Skin of body (tissue), 3 donors: ENCODE measurements at places on chromosomes 13 and 19. TPM values are rescaled to one million over a fixed set of nuclear protein-coding genes. Genes with fewer than 3 reads are reported as not detected.

GRCh38 chr19:2616741-2617392 lies 85.6 kb downstream of the GNG7 start:
- DNase-seq = no peak

Gene CRTC1
- total RNA-seq = 3.2 TPM

DNA sequence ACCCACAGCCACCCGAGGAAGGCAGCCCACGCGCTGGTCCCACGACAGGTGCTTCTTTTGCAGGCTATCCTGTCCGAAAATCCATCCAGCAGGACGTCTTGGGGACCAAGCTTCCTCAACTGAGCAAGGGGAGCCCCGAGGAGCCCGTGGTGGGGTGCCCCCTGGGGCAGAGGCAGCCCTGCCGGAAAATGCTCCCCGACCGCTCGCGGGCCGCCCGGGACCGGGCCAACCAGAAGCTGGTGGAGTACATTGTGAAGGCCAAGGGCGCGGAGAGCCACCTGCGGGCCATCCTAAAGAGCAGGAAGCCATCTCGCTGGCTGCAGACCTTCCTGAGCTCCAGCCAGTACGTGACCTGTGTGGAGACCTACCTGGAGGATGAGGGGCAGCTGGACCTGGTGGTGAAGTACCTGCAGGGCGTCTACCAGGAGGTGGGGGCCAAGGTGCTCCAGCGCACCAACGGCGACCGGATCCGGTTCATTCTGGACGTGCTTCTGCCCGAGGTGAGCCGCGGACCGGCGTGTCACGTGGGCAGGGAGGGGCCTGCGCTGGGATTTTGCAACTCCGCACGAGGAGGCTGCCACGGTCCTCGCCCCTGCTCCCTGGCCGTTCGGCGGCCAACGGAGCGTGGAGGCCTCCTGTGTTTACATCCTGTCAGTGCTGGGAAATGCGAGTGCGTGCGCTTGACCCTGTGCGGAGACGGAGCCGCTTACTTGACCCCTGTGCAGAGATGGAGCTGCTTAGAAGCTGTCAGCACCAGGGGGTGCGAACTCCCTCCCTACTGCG lies 12.9 kb upstream of the NDUFS7 start:
- no peak for DNase-seq

Gene ZNF224
- 35.8 TPM for total RNA-seq

GRCh38 chr19:17160908-17161307 lies 54.2 kb upstream of the USE1 start:
- DNase-seq = no peak

Gene ZNF254
- total RNA-seq = 42.9 TPM

Gene ZNF565
- total RNA-seq = 8.2 TPM

Gene BCAM
- total RNA-seq = 50.4 TPM

Gene ARRDC2
- 10.7 TPM for total RNA-seq

DNA sequence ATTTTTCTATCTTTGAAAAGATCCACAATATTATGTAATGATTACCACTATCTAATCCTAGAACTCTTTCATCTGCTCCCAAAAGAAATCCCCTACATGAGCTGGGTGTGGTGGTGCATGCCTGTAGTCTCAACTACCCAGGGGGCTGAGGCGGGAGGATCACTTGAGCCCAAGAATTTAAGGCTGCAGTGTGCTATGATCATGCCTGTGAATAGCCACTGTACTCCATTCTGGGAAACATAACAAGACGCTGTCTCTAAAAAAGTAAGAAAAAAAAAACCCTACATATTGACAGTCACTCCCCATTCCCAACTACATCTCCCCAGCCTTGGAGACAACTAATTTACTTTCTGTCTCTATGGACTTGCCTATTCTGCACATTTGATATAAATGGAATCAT lies 1.1 kb upstream of the ZNF226 start:
- no peak for DNase-seq

DNA sequence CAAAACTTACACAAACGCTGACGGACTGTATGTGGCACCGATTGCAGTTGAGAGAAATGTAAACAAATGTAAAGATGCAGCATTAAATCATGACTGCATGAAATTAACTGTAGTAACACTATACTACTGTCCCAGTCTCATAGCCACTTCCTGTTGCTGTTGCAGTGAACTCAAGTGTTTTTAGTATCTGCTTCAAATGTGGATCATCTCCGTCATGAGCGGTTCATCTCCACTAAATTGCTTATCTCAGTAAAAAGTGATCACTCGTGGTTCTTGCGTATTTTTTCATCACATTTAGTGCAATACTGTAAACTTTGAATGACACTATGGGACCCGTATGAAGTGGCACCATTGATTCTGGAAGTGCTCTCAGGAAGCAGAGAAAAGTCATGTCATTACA lies 60.3 kb upstream of the RNF113B start:
- DNase-seq = no peak

- no peak for DNase-seq
These were observed 9.6 kb upstream of the NOTCH3 start for GRCh38 chr19:15210323-15210781.

Gene PRX
- 5.2 TPM for total RNA-seq

DNA sequence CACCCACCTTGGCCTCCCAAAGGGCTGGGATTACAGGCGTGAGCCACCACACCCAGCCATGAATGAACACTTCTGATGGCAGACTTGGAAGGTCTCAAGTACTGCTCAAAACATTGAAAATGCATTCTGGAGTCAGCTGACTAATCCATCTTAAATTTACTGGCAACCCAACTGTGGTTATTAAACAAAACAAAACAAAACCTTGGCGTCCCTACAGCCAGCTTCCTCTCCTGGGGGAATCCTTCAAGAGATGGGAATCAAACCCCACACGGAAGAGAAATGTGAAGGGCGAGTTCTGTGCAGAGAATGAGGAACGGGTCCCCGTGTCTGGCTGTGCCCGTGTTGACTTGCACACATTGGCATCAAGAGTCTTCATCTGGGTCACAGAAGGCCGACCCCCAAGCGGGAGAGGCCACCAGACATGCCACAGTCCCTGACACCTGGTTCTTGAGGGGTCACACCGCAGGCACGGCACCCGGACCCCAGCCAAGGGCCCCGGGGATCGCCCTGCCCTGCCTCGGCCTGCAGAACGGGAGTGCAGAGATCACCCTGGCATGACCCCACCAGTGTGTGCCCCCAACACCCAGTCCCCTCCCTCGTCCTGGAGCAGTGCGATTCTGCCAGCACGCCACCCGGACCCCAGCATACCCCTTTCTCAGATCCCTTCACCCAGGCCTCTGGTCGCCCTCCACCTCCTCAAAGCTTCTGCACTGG lies 3.2 kb downstream of the MAP2K2 start:
- DNase-seq = no peak

DNA sequence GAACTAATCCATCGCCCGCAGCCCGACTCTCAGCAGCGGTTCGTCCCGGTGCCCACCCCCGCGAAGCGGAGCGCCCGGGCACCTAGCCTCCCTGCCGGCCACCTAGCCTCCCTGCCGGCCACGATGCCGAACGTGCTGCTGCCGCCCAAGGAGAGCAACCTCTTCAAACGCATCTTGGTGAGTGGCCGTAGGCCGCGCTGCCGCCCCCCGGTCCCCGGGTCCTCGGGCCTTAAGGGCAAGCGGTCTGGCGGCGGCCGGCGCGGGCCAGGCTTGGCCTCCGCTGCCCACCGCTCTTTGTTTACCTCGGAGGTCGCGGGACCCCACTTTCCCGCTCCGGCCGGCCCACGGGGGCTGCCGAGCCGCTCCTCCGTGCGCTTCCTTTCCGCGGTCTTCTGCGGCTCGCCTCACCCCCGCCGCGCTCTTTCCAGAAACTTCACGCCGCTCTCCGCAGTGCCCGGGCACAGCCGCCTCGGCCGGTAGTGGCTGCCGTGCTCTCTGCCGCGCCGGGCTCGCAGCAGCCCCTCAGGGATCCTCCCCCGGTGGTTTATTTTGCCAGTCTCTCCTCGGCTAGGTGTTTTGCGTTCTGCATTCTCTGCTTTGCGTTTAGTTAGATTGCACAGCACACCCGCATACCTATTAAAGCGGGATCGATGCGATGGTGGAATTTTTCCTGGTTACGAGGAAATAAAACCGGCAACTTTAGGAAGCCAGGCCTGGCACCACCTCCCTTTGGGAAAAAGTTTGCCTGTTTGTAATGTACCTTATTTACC lies 524 bp downstream of the NAA16 start:
- DNase-seq = no peak

Gene C13orf42
- not detected for total RNA-seq

Gene PSG11
- total RNA-seq = 0.10 TPM

GRCh38 chr19:50358483-50359327 lies 6.7 kb downstream of the NAPSA start:
- no peak for DNase-seq

GRCh38 chr19:55212447-55212846 lies 3.1 kb upstream of the PTPRH start:
- no peak for DNase-seq

DNA sequence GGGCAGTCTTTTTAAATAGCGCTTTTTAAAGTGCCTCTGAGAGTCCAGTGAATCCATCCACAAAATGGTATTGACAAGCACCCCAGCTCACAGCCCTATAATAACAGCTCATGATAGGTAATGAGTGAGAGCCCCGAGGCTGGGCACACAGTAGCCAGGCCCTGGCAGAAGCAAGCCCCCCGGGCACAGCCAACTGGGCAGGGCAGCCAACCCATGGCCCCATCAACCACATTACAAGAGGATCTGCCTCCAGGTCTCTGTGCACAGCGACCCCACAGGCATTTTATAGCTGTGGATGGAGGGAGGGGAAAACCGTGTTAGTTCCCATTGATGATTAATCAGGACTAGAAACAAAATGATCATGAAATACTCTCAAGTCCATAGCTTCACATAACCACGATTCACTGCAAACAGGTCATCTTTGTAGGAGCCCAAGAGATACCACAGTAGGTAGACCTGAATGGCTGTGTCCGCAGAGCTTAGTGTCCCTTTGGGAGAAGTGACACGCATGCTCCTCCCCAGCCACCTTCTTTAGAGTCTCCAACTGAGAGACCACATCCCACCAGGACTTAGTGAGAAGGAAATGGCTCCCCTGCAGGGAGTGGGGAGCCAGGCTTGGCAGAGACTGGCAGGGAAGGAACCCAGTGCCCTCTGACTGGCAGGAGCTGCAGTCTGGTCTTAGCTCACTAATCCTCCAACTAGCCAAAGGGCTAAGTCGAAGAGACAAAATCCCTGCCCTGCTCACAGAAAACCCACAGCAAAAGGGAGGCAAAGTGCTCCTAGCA lies 4.3 kb upstream of the VSTM2B start:
- no peak for DNase-seq

DNA sequence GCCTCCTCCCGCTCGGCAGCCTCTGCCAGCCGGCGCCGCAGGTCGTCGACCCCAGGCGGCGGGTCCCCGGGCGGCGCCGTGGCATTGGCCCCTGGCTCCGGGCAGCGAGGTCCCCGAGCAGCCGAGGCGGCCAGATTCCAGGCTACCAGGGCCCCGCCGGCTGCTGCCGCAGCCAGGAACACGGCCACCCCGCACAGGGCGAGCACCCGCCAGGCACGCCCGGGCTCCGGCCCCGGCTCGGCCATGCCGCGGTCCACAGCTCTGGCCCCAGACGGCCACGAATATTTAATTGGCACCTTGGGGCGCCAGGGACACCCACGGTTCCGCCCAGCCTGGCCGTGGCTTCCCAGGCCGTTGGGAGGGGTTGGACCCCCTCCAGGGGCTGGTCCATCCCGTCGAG lies at the start of gene CCDC194:
CCDC194 (minus strand) TSS at position 283 of the 400 bp plus-strand sequence; CDS start at position 245, 38 bp downstream.
- no peak for DNase-seq

DNA sequence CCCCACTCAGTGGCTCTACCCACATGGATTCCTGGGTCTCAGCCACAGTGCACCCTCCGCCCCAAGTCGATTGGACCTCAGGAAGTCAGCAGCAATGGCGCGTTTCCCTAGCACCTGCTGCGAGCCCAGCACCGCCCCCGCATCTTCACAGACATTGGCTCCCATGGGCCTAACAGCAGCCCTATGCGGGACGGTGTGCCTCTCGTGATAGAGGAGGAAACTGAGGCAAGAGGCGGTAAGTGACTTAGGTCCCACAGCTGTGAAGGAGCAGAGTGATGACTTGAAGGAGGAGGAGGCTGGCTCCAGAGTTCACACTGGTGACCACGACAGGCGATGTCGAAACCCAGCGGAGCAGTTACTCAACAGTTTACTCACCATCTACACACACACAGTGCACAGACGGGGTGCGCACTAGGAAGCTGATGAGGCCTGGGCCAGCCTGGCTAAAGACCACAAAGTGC lies 104.5 kb upstream of the SOX1 start:
- no peak for DNase-seq

DNA sequence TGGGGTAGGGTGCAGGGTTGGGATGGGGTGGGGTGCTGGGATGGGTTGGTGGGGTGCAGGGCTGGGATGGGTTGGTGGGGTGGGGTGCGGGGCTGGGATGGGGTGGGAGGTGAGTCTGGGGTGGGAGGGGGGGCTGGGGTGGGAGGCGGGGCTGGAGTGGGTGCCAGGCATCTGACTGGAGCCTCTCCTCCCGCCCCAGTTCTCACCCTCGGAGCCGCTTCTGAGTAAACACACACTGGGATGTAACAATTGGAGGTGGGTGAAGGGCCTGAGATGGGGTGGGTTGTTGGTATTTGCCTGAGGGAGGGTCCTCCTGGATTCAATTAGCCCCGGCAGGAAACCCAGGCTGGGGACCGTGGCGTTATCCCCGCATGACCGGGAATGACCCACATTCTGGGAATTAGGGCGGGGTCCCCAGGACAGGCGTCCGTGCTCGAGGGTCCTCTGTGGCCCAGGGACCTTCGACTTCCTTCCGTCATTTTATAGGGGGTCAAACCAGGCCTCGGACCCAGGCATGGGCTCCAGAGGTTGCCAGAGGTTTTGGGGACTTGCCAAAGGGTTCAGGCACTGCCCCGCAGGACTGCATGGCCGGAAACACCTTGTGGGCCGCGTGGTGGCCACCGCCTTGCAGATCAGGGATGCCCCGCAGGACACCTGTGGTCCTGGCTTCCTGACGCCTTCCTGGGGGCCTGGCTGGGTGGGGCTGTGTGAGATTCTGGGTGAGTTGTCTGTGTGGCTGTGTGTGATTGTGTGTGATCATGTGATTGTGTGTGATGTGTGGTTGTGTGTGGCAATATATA lies 1.4 kb downstream of the TMPRSS9 start:
- DNase-seq = no peak

DNA sequence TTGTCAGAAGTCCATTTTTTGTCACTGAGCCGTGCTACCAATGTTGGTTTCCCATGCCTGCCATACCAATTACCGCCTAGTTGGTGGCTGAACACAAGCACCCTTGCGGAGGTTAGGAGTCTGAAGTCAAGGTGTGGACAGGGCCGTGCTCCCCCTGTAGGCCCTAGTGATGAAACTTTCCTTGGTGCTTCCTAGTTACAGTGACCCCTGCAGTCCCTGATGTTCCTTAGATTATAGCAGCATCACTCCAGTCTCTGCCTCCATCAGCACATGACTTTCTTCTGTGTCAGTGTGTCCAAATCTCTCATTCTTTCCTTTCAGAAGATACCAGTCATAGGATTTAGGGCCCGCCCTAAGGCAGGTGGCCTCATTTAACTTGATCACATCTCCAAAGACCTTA lies 99.0 kb downstream of the MYO16 start:
- no peak for DNase-seq

DNA sequence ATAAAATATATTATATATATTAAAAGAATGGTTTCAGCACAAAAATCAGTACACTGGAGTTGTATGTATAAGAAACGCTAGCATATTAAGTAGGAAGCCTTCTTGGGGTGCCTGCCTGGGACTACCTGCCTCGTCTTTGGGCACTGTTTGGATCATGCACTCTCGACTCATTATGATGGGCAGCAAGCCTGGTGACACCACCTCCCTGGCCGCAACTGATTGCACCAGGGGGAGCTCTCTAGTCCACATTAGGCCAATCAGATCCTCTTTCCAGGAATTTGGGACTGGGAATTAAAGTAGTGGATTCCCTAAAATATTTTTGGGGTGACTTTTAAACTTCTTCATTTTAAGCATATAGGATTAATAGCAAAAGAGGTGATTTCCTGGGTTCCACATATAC lies 56.0 kb upstream of the RGCC start:
- no peak for DNase-seq
